NCI-H1436 (cell line): ENCODE measurements at places on chromosomes 3 and 15.
A peak's percentile ranks its signal among the peaks of the same experiment; 100 is the strongest.

DNA sequence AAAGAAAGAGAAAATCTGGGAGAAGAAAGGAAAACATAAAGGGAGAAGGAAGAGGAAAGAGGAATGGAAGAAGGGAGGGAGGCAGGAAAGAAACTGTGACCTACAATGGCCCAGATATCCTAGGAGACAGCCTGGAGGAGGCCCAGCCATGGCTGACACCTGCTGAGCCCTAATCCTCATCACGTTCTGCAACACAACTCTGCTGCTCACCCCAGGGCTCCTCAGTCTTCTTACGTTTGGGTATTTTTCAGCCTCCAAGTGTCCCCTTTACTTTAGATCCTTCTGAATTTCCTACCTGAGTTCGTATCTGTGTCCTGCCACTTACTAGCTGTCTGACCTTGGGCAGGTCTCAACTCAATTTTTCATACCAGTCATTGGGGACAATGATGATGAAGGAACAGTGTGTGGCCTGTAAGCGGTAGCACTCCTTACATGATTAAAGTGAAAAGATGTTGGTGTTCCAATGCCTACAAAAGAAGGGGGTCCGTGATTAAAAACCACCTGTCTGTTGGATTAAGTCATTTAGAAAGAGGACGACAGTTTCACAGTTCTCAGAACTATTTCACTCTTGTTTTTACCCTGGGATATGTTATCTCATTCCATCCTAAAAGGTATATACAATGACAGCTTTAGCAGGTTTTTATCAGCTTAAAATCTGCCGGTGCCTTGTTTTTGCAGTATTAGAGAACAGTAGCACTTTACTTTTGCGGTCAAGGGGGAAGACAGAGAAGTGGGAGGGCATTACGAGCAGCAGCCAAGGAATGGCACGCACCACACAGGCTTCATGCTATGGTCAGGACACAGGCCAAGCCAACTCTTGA lies 47.4 kb downstream of the CCR4 start:
- no peak for DNase-seq

GRCh38 chr15:63948971-63949370 lies 97.3 kb downstream of the DAPK2 start:
- no peak for DNase-seq

- no peak for DNase-seq
These were observed 109.1 kb downstream of the BDH1 start for GRCh38 chr3:197446700-197447056.

DNA sequence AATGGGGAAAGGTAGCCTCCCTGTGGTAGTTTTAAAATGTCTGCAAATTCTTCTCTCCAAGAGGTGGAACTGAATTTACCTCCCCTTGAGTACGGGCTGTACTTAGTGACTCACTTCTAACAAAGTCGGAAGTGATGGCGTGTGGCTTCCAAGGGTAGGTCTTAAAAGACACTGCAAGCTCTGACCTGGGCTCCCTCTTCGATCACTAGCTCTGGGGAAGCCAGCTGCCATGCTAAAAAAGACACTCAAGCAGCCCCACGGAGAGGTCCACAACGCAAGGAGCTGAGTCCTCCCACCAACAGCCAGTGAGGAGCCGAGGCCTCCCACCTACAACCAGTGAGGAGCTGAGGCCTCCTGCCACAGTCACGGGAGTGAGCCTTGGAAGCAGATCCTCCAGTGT lies 122.0 kb upstream of the HACD2 start:
- no peak for DNase-seq

DNA sequence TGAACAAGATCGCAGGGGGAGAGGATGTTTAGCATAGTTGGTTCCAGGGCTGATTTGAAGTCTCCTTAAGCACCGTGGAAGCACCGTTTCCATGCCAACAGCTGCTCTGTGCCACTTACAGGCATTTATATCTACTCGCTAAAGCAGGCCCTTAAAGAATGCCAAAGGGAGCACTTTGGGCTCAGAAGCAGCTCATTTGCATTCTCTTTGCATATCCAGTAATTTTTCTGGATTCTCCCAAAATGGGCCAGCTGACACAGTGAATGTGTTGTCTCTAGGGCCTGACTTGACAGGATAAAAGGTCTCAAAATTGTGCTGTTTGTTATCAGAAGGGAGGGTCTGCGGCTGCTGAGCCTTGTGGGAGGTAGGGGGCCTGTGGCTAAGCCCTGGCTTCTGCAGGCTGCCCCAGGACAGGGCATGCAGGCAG lies 138.6 kb downstream of the FBLN2 start:
- peak; percentile 7 for DNase-seq

DNA sequence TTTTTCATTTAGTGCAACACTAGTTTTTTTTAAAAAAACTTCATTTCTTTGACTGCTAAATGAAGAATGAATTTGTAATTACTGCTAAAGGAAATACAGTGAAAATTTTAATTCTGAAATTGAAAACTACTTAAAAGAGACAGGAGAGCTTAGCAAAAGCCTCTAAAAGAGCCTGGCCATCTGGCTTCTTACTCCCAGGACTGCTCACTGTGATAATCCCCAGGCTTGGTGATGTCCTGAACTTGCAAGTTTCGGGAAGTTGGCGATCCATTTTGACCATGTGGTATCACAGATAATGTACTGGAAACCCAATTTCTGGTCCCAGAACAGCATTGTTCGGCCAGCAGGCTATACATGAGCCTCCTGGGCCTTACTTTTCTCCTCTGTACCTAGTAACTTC lies 292.1 kb downstream of the FGF12 start:
- DNase-seq = no peak

- DNase-seq = no peak
These were observed 12.8 kb upstream of the CFAP44 start for GRCh38 chr3:113454057-113454456.

DNA sequence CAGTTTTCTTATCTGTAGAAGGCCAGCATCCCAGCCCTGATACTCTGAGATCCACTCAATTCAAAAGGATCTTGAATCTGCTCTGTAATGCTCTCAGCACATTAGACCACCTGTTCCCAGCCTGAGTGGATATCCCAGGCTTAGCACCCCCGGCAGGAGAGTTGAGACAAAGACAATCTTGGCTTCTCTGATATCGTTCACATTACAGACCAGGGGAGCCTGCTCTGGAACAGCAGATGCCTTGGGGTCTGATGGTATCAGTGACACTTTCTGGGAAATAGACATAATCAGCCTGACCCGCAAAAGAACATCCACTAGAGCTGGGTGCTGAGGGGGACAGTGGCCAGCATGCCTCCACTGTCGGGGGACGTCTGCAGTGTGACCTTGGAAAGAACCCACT lies 70.6 kb downstream of the BDH1 start:
- DNase-seq = no peak

DNA sequence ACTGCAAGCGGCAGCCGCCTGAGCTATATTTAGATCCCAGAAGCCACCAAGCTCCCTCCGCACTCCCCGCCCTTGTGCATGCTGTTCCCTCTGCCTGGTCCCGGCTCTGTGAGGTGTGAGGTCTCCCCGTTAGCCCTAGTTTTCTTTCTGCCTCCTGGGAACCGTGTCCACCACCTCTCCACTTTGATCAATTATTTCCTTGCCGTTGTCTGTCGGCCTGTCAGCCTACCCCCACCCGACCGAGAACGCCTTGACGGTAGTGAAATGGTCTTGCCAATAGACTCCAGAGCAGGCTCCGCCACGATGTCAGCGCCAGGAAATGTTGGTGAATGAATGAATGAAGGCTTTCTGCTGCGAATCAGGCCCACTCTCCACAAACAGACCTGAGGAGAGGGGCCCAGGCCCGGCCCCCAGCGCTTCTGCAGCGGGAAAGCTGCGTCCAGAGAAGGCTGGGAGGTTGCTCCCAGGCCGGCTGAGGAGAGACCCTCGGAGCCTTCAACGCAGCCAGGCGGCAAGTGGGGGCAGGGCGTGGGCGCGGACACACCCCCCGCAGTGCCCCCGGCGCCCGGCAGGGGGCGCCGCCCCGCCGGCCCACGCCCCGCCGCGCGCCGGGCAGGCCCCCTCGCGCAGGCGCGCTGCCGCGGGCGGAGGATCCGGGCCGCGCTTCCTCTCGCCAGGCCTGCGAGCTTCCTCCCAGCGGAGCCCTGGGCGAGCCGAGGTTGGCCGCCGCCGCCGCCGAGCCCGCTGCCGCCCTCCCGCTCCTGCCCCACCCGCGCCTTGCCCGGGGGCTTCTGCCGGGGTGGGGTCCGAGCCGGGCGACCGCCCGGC lies at the start of gene CSK:
Gene CSK (plus strand): TSS at position 650 of the 828 bp plus-strand sequence. CDS start 16,218 bp downstream, outside the sequence.
- peak; percentile 67 for DNase-seq
